ENCODE measurements at places on chromosomes 1 and 21.

GRCh38 chr1:35777109-35777508, 7.3 kb upstream of the CLSPN start:
- no peak for DNase-seq

- DNase-seq = peak; percentile 34
These were observed 4.5 kb downstream of the TTC24 start for GRCh38 chr1:156583821-156584622.

DNA sequence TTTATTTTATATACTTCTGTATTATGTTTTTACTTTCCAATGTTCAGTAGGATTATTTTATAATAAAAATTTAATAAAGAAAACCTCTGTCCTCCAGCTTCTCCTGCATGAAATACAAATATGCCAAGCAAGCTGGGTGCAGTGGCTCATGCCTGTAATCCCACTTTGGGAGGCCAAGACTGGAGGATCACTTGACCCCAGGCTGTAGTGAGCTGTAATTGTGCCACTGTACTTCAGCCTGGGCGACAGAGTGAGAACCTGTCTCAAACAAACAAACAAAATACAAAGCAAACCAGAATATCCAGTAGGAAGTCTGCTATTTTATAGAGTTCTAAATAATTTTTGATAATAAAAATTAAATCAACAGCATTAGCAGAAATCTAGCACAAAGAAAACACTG, 168.8 kb downstream of the EIF4G3 start:
- no peak for DNase-seq

GRCh38 chr21:46253610-46254124, 25.1 kb upstream of the LSS start:
- DNase-seq = no peak

Data from NCI-H774 (cell line).